COLO829 (cell line): ENCODE measurements at places on chromosomes 13 and 19.

DNA sequence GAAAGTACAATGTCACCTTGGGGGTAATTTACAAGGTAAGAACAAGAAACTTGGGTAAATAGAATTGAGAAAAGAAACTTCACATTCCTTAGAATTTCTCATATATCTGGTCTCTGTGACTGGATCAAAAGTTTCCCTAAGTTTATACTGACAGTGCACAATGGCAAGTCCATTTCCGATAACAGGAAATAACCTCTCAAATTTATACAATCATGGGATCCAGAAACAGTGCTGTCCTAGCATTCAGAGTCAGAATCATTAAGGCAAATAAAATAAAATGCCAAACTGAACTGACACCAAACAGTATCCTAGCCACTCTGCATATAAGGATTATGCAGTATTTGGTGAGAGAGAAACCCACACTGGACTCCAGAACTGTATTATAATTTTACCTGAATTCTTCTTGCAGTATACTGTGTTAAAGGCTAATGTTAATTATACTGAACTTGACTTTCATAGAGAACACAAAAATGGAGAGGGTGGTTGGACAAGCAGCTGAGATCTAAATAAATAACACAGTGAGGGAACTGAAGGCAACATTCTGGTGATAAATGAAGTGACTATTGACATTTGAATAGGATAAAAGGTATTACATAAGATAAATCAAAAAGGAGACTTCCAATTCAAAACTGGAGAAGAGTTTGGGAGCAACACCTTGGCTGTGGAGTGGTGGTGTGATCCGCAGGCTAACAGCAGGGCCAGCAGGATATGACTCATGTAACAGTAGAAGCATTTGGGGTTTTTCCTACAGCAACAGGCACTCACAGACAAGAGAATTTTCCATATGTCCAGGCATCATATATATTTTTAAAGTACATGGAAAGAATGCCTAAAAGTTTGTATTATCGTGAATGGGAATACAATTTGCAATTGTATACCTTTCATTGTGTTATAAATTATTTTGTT lies 932.5 kb upstream of the MIR17HG start:
- DNase-seq, result peak; percentile 54

DNA sequence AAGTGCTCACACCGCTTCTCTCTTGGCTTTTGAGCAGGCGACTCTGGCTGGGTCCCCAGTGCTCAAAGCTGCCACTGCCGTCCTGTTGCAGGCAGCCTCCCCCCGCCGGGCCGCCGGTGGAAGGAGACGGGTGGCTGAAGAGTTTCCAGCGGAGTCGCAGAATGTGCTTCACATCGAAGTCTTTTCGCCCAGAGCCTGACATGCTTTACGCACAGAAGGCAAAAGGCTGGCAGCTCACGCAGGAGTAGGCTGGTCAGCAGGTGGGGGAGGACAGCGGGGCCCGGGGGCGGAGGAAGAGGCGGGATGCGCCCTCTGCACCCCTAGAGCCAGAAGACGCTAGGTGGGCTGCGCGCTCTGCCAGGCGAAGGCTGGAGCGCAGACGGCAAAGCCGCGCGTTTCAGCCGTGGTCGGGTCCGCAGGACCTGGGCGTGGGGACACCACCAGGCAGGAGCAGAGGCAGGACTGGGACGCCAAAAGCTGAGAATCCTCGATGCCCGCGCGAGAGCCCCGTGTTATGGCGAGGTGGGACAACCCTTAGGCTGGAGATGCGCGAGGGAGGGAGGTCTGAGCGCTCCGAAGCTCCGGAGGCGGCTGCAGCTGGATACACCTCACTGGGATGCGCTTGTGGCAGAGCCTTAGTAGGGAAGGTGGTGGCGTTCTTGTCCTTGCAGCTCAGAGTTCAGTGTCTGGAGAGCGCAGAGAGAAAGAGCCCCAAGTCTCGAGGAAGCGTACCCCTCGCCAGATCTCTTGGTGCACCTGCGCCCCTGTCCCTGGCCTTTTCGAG lies at the start of gene ATXN8OS:
TSS of gene ATXN8OS (plus strand) at position 329 of the 784 bp plus-strand sequence.
- DNase-seq, result no peak

GRCh38 chr13:90806892-90807291 lies 540.6 kb upstream of the MIR17HG start:
- no peak for DNase-seq

DNA sequence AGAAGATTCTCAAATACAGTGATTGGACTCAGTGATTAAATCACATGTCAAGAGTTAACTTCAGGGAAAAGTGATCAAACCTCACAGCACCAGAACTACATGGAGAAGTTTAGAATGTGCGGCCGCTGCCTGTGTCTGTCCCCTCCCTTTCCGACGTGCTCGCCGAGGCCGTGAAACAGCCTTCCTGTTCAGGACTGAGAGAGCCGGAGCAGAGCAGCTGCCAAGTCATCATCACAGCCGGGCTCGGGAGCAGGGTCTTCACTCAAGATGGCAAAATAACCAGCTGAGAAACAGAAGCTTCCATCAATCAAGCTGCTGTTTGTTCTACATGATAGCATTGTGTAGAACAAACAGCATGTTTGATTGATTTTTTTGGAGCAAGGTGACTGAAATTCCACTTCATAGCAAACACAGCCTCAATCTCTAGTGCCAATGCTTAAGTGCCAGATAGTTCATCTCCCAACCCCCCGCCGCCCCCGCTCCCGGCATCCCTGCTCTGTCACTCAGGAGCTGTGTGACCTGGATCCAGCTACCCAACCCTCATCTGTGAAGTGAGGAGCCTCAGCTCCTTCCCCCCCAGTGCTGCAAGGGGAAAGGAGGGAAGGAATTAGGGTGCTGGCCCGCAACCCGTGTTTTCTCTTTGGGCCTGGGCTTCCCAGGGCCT lies 70.6 kb downstream of the HSPH1 start:
- DNase-seq, result no peak
